ENCODE measurements at places on chromosomes 6 and 20. TPM values are rescaled to one million over a fixed set of nuclear protein-coding genes. Genes with fewer than 3 reads are reported as not detected.

DNA sequence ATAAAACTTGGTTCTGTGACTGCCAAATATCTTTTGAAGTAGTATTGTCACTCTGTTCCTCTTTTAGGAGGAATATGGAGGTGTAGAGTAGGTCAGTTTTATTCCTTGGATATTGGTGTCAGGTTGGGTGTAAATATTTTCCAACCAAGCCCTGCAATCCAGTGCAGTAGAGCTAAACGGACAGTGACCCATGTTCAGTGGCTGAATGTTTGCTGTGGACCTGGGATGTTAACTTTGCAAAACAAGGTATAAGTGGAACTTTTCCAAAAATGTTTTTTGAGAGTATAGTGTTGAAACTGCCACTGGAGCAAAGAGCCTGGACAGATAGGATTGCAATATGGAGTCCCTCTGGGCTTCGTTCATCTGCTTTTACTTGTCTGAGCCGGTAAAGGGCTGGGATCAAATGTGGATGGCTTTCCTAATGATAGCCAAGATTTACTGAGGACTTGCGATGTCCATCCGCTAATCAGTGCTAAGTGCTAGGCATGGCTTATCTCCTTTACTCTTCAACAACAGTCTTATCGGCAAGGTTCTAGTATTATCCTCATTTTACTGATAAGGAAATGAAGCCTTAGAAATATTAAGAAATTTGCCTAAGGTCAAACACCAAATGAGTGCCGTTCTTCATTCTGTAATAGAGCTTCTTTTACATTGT lies 69.0 kb upstream of the BACH2 start:
- no peak for DNase-seq

DNA sequence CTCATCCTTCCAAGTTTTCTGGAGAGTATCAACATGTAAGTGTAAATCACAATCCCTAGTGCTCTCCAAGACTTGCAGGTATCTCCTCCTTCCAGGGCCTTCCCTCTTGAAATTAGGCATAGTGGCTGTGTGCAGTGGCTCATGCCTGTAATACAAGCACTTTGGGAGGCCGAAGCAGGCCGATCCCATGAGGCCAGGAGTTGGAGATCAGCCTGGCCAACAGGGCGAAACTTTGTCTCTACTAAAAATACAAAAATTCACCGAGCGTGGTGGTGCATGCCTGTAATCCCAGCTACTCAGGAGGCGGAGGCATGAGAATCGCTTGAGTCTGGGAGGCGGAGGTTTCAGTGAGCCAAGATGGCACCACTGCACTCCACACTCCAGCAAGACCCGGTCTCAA lies 9.4 kb upstream of the ANGPT4 start:
- DNase-seq = no peak

Gene GCNT2
- total RNA-seq = 1.4 TPM

Gene LBP
- total RNA-seq = not detected

- no peak for DNase-seq
These were observed 21.6 kb downstream of the MGME1 start for GRCh38 chr20:17990278-17990972.

DNA sequence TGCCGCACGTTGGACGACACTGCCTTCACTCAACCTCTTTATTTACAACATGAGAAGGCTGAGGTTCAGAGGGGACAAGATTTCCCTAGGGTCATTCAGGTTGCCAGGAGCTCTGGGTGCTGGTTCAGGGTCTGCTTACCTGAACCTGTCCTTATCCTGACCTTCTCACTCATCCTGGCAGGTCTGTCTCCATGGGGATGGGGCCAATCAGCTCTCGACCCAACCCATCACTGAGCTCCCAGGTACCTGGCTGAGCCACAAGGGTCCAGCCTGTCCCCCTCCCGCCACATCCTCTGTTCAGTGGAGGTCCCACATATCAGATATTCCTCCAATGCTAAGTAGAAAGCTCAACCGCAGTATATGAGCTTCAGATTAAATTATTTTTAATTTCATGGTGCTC lies 225.6 kb downstream of the ANKRD60 start:
- no peak for DNase-seq

Gene RFX6
- total RNA-seq = not detected

Gene CLVS2
- total RNA-seq = not detected

Gene SUMO4
- 5.5 TPM for total RNA-seq

Gene ANGPT4
- total RNA-seq = not detected

DNA sequence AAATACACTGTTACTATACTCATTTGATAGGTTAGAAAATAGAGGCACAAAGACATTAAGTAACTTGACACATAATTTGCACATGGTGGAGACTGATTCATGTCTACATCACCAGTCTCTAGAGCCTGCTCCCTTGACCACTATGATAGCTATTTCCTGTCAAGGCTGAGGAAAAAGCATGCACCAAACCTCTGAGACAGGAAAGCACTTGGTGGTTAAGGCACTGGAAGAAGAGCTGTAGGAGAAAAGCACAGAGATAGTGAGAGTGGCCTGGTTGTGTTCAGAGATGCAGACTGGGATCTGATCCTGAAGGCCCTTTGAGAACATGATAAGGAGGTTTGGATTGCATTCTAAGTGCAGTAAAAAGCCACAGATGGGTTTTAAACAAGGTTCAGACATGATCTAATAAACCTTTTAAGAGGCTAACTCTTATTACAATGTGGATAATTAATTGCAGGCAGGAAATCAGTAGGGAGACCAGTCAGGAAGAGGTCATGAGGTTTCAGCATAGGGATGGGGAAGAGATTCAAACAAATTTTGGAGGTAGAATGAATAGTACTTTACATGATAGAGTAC lies 168.9 kb downstream of the PHF3 start:
- no peak for DNase-seq
